ENCODE measurements at places on chromosomes 7 and 10.

DNA sequence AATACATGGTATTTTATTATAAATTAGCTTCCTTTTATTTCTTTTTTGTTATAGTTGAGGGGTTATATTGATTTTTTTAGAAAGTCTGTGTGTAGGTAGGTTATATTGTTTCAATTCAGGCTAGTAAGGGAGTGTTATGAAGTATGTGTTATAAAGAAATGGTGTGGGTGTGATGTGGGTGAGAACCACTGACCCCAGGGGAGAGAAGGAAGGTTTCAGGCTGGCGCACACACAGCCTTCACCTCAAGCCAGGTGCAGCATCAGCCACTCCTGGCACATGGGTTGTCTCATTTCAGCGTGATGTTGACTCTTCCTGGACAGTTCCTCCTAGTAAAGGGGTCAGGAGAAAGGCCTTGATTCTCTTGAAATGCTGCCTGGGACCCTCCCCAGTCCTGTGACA lies 291.3 kb downstream of the POU6F2 start:
- DNase-seq, result no peak

- no peak for DNase-seq
These were observed 217.3 kb downstream of the HERPUD2 start for GRCh38 chr7:35477609-35478008.

- no peak for DNase-seq
These were observed 17.6 kb downstream of the SLC25A40 start for GRCh38 chr7:87858417-87859100.

DNA sequence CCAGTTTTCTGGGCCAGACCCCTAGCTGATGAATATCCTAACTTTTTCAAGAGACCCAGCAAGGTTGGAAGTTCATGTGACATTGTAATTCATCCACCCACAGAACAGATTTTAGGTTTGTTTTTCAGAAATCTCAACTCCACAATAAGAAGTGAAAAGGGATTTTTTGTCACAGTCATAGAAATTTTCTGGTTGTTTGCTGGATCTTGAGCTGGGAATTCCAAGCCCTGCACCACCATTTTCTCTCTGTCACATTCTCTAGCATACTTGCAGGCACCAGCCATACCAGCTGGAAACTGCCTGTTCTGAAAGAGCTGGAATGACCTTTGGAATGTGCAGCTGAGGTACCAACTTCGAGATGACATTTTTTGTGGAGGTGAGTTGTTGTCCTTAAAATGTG lies 8.5 kb downstream of the TAS2R60 start:
- no peak for DNase-seq

DNA sequence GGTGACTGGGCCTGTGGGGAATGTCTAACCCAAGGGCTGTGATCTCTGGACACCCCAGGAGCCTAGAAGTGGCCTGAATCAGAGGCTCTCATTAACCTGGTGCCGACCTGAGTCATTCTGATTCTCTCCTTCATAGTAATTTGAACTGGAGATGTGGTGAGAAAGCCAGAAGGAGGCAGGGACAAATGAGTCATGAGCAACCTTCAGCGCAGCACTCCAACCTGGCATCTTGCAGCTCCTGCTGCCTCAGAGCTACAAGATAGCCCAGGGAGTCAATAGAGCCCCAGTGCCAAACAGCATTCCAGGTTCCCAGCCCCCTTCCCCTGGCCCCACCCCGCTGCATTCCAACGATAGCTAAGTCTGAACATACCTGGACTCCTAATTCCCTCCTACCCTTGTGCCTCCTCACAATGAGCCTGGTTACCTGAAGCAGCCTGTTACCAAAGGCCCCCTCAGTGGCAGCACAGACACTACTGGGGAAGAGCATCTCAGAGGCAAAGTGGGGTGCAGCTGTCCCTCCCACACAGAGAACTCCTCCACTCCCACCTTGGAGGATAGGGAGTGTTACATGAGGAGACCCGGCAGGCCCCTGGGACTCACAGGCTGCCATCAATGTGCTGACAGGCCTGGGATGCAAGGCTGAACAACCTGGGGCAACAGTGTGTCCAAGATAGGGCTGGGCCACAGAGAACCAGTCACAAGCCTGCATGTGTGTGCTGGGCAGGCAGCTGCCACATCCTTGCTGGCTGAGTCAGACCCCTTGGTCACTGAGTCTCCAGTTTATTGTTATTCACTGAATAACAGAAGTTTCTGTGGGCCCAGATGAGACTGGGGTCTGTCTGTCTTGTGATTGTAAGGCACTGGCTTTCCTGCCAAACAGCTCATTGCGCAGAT lies 76.8 kb upstream of the LEP start:
- DNase-seq, result no peak

DNA sequence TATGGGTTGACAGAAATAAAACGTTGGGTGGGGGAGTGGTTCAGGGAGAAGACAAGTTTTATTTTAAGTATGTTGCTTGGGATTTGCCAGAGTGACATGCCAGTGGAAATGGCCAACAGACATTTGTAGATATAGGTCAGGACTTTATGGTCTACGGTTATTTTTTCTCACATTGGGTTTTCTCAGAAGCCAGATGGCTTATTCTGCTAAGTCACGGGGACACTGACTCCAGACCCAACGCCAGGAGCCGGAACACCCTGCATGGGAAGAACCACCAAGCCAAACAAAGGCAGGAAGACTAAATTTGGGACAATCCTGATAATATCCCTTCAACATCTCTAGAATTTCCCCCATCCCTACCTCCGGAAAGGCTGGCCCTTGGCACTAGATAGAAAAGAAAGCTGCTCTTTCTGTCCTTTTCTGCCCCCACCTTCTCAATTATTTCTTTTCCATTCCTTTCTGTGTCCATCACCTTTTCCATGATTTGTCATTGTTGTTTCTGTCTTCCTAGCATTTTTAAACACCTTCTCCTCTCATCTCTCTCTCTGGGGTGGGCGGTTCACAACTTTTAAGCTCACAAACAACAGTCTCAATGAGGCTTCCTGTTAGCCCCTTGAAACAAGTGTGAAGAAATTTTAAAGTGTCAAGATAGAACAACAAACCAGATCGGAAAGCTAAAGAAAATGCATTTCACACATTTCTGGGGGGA lies 44.7 kb downstream of the TBXAS1 start:
- peak; percentile 42 for DNase-seq

GRCh38 chr10:19194866-19195265 lies 146.3 kb downstream of the MALRD1 start:
- peak; percentile 49 for DNase-seq

DNA sequence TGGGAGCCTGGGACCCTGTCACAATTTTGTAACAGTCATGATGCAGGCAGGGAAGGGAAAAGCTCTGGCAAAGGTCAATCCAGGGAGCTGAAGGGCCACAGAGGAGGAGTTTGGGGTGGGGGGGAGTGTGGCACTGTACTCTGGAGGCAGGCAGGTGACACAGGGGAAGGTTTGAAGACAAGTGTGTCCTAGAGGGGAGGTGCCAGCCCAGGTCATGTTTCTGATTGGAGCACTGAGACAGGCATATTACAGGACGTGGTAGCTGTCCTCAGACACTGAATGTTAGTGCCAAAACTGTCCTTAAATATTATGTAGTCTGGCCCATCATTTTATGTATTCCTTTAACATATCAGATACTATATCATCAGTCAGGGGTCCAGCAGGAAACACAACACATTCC lies 75.6 kb upstream of the LRRC4 start:
- DNase-seq, result no peak

DNA sequence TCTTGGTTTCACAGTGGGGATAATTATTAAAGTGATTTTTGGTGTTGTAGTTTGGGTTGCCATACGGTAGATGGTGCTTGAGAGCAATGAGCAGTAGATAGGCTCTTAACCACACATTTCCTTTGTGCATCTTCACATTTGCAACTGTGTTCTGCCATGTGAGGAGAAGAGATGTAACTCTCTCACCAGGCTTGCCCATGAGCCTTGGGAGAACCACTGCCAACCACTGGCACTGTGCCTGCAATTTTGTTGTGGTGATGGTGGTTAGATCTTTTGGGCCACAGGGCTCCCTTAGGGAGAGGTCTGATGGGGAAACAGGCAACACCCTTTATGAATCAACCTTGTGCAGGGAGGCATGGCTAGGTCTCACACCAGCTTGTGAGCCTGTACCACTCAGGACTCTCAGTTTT lies 204.3 kb downstream of the CCDC7 start:
- peak; percentile 8 for DNase-seq

DNA sequence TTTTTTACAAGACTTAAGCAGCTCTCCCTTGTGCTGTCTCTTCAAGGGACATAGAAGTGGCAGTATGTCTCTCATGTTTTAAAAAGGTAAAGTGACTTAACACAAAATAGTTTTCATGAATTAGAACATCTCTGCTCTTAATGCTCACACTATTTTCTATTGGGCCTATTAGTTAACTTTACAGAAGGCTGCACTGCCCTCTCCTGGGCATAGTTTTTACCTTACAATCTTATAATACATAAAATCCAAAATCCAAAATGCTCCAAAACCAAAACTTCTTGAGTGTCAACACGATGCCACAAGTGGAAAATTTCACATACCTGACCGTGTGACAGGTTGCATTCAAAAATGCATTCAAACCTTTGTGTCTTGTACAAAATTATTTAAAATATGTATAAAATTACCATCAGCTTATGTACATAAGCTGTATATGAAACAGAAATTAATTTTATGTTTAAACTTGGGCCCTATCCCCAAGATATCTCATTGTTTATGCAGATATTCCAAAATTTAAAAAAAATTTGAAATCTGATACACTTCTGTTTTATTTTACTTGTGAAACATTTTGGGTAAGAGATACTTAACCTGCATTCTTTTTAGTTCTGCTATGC lies 25.8 kb downstream of the TES start:
- DNase-seq, result peak; percentile 71

- DNase-seq, result no peak
These were observed 50.6 kb downstream of the ZNF438 start for GRCh38 chr10:30980951-30981616.

DNA sequence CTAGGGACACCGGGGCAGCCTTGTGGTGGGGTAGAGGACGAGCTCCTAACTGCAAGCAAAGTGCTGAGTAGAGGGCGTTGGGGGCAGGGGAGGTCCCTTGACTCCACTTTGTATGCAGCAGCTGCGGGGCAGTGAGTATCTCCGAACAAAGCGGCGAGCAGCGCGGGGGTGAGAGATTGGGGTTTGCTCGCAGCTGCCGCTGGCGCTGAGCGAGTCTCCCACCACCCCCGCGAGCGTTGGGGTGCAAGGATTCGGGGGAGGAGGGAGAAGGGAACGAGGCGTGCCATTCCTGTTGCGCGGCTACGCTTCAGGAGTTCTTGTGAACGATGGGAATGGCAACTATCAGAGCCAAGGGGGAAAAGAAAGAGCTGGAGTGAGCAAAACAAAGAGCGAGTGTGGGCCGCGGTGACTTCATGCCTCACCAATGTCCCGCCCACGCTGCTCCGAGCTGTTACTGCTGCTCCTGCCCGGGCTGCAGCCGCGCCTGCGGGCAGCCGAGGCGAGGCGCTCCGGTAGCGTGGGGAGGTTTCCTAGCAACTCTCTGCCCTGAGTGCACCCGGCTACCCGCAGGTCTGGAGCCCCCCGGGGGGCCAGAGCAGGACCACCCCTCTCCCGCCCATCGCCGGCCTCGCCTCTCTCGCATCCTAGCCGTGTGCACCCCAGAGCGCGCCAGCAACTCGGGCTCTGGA lies at the start of gene ITGB8:
Gene ITGB8, plus strand, starts transcription at position 662 of the 689 bp plus-strand sequence. CDS start 907 bp downstream, outside the sequence.
- peak; percentile 55 for DNase-seq

- DNase-seq, result no peak
These were observed 11.4 kb downstream of the IRF5 start for GRCh38 chr7:128948976-128949760.

DNA sequence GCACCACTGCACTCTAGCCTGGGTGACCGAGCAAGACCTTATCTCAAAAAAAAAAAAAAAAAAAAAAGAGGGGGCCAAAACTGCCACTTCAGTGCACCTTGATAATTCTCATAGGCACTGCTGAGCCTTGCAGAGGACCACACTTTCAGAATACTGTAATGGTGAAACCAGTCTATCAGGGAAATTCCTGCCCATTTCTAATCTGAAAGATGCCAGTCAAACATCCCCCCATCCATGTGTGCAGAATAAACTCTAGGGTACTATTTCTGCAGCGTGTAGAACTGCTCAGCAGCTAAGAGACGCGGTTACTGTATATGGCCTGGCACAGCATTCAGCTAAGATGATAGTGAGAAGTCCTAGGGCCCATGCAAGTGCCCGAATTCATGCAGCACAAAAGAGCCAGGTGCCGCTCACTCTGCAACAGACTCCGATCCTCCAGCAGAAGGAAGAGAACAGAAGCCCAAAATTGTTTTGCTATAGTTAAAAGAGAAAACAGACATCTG lies 286.8 kb upstream of the KLF14 start:
- DNase-seq, result no peak

DNA sequence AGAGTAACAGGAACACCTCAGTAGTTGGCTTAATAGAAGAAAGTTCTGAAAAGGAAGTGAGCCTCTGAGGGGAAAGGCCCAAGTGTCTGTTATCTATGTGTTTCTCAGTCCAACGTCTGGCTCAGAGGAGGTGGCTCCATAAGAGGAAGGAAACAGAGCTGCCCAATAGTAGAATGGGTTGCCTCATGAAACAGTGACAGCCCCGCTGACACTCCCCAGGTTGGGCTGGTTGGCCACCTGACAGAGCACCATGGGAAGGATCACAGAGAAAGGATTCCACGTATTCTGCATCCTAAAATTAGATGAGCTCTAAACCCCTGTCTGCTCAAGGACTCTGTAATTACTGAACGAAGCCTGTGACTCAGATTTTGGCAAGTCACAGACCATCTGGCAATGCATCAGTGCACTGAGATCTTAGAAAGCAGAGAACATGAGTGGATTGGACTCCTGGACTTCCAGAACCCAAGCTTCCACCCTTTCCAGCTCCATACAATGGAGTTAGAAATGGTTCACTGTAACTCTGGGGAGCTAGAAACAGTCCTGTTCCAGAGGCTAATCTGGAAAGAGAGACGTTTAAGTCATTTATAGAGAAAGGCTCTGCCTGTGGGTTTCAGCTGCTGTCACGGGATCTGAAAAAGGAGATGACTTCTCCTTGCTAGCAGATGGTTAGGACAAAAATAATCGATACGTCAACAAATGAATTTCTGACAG lies 2.9 kb downstream of the PKD2L1 start:
- peak; percentile 91 for DNase-seq

- DNase-seq, result no peak
These were observed 18.7 kb downstream of the CCDC136 start for GRCh38 chr7:128810473-128810872.

GRCh38 chr7:101625031-101625791 lies 3.9 kb downstream of the MYL10 start:
- DNase-seq, result no peak

- no peak for DNase-seq
These were observed 124.5 kb upstream of the FAM20C start for GRCh38 chr7:67661-68395.

DNA sequence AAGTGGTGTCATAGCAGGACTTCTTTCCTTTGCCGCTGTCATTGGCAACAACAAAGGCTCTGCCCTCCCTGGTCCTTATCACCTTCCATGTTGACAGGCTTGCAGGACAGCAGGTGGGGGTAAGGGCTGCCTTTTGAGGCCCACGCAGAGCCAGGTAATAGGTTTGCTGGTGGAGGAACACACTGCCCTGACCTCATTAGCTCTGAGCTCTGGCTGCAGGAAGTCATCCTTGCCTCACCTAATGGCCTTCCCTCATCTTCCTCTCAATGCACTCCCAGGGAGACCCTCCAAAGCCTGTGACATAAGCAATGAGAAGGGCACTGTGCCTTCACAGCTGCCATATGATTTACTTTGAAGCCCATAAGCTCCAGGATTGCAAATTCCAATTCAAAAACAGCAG lies 1205.2 kb upstream of the AUTS2 start:
- no peak for DNase-seq

Measured in OCI-M1 (cell line).